CD4-positive, alpha-beta T cell treated with Interleukin-1 beta for 1 hour (primary cell): ENCODE measurements at places on chromosomes 3 and 15.

- no peak for DNase-seq
Measured at GRCh38 chr3:167886690-167887089, 151.2 kb downstream of the SERPINI1 start.

- no peak for DNase-seq
Measured at GRCh38 chr15:51718219-51718618, 19.2 kb downstream of the LYSMD2 start.

DNA sequence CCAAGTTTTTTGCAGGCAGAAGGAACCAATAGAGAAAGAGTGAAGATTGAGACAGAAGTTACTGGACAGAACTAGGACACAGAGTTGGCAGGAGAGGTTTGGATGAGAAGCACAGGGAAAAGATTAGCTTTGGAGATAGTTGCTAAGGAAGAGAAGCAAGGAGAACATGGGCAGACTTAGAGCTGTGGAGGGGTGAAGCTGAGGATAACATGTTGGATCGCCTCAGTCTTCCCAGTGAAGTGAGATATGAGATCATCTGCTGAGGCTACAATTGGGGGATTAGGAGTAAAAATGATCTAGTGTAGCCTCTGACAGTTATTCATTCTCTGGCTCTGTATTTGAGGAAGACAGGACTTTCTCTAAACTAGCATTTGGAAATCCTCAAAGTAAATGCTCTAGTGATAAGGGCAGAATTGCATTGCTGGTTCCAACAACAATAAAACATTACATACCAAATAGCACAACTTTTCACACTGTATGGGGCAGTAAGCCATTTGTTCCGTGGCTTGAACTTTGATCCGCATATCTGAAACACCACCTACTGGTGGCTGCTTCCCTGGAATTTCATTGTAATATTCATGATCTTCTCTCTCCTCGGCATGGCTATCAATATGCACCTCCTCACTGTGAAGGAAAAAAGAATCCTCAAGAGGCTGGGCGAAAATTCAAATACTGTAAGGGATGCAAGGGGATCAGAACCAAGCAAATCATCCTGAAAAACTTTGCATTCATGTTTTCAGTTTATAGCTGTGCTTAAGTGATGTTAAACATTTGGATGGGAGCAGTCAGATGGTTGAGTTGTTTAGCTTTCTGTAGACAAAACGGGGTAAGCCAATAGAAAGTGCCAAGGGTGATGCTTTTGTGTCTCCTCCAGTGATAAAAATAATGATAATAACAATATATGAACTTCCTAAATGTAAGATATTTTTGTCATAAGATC lies 22.2 kb upstream of the EID1 start:
- DNase-seq, result no peak

DNA sequence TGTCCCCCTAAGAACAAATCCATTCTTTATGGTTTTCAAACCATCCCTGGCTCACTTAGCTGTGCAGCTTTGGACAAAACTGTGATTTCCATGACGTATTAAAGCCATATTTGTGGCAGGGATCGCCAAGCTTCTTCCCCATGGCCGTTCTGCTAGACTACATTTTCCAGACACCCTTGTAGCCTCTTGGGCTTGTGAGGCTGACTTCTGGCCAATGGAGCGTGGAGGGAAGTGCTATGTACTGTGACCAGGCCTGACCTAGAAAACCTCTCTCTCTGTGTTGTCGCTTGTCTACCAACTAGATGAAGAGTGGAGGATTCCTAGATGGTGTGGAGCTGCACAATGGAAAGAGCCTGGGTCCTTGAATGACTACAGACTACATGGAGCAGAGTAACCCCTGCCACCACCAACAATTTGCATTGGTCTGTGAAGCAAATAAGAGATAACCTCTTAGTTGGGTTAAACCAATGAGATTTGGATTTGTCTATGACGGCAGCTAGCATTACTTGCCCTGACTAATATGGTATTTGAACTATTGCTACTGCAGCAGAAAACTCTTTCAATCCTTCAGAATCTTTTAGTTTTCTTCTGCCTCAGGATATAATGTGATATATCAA lies 22.1 kb upstream of the MGLL start:
- no peak for DNase-seq

GRCh38 chr3:16060945-16061344 lies 113.5 kb upstream of the GALNT15 start:
- DNase-seq, result no peak

DNA sequence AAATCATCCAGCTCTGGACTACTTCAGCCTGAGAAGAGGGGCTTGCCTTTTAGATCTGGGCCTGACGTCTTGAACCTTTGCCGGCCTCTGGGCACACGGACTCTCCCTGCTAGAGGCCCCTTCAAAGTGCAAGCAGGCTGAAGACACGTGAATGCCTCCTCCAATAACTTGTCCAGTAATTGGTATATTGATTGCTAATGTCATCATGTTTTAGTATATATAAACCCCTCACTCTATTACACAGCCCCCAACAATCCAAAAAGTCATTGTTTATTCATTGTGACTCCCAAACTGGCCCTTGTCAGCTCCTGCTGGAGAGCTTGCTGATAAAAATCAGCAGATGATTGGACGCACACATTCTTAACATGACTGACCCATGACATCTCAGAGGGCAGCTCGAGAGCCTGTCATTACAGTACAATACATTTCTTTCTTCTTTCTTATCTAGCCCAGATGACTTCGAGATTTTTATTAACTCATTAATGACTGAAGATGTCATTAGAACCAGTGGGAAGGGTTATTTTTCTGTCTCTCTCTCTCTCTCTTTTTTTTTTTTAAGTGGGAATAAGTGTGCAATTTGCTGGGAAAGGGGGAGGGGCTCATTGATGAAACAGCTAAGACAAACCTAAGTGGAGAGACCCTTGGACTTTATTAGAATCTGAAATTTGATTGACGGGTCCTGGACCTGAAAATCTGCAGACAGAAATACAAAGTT lies 65.5 kb upstream of the NR2F2 start:
- DNase-seq, result no peak

GRCh38 chr15:51793521-51794305 lies 35.7 kb upstream of the TMOD3 start:
- DNase-seq, result no peak

DNA sequence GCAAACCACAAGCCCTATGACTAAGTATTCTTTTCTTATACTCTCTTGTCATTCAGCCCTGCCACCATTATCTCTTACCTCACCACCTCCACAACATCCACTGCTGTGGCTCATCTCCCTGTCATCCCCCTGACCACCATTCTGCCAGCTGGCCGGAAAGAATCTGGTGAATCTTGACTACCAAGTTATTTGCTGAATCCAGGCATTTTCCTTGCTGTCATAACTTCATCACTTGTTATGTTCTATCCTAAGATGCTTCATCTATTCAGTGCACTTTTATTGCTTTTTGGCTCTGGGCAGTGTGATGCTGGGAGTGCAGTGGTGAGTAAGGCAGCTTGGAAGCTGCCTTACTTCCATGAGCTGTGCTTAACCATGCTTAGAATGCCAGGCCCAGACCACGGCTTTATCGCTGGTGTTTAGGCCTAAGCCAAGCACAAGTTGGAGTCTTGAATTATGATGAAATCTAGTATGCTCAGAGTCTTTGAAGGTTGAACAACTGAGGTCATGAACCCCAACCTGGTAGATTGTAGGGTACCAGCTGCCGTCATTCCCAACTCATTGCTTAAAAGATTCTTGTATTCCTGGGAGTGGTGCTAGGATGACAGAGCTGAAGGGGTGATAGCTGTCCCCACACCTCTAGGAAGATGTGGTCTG lies 27.0 kb upstream of the APH1B start:
- no peak for DNase-seq

DNA sequence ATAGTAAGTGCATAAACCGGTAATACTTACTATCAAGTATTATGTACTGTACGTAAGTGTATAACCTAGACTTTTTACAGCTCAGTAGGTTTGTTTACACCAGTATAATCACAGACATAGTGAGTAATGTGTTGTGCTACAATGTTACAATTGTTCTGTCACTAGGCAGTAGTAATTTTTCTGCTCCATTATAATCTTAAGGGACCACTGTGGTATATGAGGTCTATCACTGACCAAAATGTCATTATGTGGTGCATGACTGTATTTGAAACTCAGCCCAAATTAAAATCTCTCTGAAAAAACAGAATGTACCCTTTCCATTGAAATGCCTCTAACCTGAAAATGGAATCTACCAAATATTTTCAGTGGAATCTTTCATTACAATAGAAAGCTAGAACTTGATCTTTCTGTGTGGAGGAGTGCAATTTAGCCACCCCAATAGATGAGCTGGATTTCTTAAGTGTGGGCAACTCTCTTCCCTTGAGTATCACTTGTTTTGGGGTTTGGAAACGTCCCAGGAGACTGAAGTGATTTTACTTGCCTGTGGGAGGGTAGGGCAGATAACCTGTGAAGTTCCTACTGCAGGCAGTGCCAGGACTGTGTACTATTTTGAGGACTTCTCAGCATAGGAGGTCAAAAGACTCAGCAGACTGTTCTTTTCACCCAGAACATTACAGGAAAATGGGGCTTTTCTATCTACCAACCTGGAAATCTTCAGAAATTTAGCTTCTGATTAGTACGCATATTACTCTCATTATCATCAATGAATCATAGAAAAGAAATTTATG lies 50.9 kb downstream of the FAM98B start:
- no peak for DNase-seq
